Activated CD4-positive, alpha-beta T cell treated with anti-CD3 and anti-CD28 coated beads for 1 hour (primary cell): ENCODE measurements at places on chromosomes 12 and 14.

DNA sequence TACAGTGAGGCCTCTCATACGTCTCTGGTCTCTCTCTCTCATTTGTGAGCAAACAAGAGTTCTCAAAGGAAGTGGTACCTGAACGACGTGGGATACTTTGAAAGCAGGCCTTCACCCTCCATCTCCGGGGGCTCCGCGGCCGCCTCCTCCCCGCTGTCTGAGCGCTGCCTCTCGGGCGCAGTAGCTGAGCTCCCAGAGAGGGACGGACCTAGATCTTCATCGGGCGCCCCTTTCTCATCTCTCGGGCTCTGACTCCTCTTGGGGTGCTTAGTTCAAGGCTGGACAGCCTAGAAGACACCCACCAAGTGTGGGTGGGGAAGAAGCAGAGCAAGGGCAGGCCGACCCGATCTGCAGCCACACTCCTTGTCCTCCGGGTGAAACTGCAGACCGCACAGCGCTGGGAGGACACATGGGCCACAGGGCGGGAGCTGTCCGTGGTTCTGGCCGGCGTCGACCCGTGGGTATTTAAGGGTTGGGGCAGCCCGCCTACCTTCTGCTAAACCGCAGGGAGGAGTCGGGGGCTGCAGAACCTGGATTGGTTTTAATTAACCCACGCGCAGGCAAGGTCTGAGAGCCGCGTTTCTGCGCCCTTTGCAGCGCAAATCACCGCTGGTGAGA is 92.7 kb downstream of the PAH start:
- DNase-seq, result no peak

GRCh38 chr14:104425763-104426646 is 153.6 kb upstream of the C14orf180 start:
- no peak for DNase-seq

DNA sequence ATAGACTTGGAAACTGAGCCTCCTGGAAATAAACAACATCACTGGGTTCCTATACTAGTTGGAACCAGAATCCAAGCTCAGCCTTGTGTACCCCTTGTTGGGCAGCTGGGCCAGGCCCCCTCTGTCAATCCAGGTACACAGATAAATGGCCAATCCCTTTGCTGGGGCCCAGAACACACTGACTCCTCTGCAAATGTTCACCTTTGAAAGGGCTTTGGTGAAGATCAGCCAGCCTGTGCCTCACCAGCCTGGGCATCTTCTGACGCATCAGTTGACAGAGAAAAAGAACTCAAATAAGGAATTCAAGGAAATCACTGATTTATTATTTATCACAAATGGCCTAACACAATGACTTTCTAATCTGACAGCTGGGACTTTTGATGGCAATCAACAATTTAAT is 1090.2 kb downstream of the BCL11B start:
- DNase-seq, result no peak

- no peak for DNase-seq
Observed at GRCh38 chr12:68767191-68767590, 21.2 kb downstream of the SLC35E3 start.

GRCh38 chr14:57078054-57078453 is 190.7 kb downstream of the EXOC5 start:
- no peak for DNase-seq

GRCh38 chr14:95434121-95434520 is 82.3 kb downstream of the SYNE3 start:
- no peak for DNase-seq

- DNase-seq, result no peak
Observed at GRCh38 chr14:51448831-51449670, 202.7 kb upstream of the FRMD6 start.

DNA sequence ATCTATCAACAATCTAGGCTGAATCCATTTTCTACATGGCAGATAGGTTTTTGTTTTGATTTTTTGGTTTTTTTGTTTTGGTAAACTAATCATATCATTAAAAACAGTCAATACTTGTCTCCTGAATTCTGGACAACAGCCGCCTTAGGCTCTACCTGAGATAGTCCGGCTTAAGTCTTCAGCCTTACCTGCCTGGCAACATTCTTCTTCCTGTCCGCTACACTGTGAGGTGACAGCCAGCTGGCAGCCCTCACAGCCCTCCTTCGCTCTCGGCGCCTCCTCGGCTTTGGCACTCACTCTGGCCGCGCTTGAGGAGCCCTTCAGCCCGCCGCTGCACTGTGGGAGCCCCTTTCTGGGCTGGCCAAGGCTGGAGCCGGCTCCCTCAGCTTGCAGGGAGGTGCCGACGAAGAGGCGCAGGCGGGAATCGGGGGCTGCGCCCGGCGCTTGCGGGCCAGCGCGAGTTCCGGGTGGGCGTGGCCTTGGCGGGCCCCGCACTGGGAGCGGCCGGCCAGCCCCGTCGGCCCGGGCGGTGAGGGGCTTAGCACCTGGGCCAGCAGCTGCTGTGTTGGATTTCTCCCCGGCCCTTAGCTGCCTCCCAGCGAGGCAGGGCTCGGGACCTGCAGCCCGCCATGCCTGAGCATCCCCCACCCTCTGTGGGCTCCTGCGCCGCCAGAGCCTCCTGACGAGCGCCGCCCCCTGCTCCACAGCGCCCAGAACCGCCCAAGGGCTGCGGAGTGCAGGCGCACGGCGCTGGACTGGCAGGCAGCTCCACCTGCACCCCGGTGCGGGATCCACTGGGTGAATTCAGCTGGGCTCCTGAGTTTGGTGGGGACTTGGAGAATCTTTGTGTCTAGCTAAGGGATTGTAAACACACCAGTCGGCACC is 49.0 kb downstream of the MDGA2 start:
- no peak for DNase-seq

GRCh38 chr14:81415781-81416180 is 15.7 kb upstream of the STON2 start:
- no peak for DNase-seq

DNA sequence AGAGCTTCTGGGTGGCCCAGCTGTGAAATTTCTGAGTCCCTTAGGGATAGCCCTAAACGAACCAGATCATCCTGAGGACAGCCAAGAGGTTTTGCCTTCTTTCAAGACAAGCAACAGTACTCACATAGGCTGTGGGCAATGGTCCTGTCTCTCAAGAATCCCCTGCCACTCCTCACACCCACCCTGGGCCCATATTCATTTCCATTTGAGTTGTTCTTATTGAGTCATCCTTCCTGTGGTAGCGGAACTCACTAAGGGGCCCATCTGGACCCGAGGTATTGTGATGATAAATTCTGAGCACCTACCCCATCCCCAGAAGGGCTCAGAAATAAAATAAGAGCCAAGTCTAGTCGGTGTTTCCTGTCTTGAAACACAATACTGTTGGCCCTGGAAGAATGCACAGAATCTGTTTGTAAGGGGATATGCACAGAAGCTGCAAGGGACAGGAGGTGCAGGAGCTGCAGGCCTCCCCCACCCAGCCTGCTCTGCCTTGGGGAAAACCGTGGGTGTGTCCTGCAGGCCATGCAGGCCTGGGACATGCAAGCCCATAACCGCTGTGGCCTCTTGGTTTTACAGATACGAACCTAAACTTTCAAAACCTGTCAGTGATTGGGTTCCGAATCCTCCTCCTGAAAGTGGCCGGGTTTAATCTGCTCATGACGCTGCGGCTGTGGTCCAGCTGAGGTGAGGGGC is 38.9 kb downstream of the DAD1 start:
- DNase-seq, result peak; percentile 55

DNA sequence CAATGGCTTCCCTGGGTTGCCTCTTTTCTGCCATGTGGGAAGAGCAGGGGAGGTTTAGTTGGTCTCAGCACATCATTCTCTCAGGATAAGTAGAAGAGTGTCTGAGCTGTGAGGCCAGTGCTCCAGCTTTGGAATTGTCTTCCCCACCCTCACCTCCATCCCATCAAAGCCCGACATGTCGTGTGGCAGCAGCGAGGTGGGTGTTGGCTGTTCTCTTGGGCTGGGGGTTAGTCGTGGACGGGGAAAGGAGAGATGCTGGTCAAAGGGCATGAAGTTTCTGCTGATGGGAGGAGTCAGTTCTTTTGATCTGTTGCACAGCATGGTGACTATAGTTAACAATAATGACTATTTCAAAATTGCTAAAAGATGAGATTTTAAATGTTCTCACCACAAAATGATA is 404.2 kb downstream of the TMEM121 start:
- no peak for DNase-seq

DNA sequence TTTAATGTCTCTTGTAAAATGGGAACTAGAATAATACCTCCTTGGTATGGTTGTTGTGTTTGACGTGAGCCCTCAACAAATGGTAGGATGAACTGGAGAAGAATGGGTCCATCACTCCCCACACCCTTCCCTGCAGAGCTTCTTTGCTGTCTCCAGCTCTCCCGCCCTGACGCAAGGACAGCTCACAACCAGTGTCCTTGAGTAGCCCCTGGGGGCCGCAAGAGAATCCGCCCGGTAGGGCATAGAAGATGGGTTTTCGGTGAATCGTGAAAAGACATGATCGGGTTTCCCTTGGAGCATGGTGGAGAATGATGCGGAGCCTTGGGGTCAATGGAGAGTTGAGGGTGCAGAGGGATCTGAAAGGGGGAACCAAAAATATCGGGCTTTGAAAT is 6.1 kb upstream of the PAX9 start:
- DNase-seq, result no peak

GRCh38 chr14:102472791-102473150 is 36.8 kb downstream of the ANKRD9 start:
- DNase-seq, result no peak

- no peak for DNase-seq
Observed at GRCh38 chr12:6960593-6961277, 9.6 kb downstream of the PTPN6 start.

DNA sequence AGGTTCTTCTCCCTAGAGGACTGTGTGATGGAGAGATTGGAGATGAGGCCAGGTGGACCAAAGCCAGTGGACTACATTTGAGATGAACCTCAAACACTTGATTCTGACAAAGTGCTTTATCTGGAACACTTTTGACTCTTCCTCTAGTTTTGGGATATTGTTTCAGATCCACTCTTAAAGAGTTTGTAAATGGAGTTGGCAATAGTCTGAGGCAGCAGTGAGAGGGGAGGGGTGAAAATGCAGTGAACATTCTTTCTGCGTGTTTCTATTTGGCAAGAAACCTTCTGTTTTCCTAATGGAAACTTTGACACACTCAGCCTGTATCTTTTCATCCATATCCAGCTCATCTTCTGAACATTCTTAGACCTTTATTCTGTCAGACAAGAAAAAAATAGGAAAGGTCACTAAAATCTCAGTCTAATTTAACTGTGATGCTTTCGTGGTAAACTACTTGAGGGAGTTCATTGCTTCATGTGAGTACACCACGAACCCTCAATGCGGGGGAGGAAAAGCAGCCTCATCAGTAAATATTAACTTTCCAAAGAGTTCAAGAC is 57.4 kb upstream of the KCNJ8 start:
- no peak for DNase-seq

- no peak for DNase-seq
Observed at GRCh38 chr14:53032838-53033390, 82.1 kb upstream of the FERMT2 start.

DNA sequence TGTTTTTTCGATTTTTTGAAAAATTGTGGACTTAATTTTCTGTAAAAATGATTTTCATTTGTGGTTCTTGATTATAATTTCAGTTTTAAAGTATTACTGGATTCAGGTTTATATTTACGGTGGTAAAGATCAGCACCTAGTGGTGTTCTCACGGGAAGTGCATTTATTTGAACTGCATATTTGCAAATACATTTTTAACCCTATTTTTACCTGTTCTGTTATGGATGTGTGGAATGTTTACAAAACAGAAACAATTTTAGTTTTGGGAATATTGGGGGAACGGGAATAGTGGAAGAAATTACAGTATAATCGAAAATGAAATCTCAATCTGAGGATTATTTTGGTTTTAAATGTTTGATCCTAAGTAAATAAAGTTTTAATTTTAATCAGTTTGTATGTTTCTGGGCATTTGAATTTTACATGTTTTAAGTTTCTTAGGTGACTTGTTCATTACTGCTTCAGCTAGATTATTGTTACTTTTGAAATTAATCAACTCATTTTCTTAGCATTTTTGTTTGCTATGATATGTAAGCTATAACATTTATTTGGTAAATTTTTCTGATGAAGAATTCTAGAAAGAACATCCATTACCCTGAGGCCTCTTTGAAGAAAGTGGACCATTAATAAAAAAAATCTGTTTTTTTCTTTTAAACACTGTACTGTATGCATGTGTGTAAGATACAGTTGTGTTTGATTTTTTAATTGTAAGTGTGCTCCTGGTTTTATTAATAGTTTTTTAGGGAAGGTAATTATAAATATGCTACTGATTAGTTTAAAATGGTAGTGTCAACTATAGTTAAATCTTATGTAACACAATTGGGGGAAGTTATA is 942 bp downstream of the ATF7IP start:
- DNase-seq, result no peak

- no peak for DNase-seq
Observed at GRCh38 chr14:38721822-38722431, 381.1 kb downstream of the SEC23A start.

- no peak for DNase-seq
Observed at GRCh38 chr12:109137055-109137454, 20.7 kb downstream of the ACACB start.

GRCh38 chr14:24734917-24735500 is 101.0 kb upstream of the GZMB start:
- DNase-seq, result no peak

GRCh38 chr12:54935235-54935951 is 49.2 kb downstream of the TESPA1 start:
- DNase-seq, result no peak
